ENCODE measurements at places on chromosomes 6 and 20. TPM values are rescaled to one million over a fixed set of nuclear protein-coding genes. Genes with fewer than 3 reads are reported as not detected.

DNA sequence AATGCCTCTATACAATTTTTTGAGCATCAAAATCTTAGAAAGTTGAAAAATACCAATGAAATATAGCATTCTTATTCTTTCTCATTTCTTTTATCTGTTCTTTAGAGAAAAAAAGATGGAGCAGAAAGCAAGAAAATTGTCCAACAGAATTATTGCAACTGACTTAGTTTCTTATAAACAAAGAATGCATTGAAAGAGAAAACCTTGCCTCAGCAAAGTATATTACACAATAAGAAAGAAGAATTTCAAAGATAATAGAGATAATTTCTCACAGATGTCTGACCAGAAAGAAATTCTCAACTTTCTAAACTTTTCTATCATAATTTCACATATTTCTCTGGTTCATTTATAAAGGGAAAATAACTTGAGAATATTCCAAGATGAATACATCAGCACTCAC lies 47.0 kb upstream of the PRND start:
- no peak overlapping the region for H3K27ac ChIP-seq
- H3K36me3 ChIP-seq = no peaks in the 10 kb centered on the region

DNA sequence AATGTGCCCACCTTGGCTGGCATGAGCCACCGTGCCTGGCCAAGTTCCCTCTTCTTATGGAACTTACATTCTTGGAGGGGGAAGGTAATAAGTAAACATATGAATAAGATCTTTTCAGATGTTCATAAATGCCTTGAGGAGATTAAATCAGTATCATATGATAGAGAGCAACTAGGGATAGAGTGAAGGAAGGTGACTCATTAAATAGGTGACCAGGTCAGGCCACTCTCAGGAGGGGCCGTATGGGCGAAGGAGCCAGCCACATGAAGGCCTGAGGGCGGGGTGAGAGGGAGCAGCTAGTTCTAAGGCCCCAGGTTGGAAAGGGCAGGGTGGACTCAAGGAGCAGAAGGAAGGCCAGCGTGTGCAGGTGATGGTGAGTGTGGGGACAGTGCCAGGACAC lies 91.1 kb downstream of the UST start:
- no peak overlapping the region for H3K4me3 ChIP-seq
- no peak for DNase-seq
- H3K27me3 ChIP-seq = no peaks in the 10 kb centered on the region
- no peak overlapping the region for H3K27ac ChIP-seq
- no peaks in the 10 kb centered on the region for H3K4me1 ChIP-seq

DNA sequence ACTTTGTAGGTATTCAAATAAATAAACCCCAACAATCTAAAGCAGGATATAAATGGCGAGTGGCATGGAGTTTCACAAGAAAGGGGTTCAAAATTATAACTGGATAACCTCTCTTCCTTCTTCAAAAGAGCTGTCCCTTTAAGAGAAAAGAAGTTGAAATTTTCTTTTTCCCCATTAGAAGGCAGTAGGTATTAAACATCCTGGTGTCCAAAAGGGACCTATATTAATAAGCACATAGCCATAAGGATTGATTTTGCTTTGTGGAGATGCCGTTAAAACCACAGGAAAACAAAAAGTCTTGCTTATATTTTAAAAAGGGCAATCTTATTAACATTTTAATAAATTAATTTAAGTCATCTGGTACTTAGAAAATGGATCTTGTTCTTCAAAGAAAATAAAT lies 76.5 kb downstream of the LYRM4 start:
- H3K27me3 ChIP-seq = no peaks in the 10 kb centered on the region
- no peak for DNase-seq
- no peaks in the 10 kb centered on the region for H3K36me3 ChIP-seq
- H3K4me1 ChIP-seq = no peaks in the 10 kb centered on the region
- H3K4me3 ChIP-seq = no peak overlapping the region

The PTPRK gene
- total RNA-seq = 33.0 TPM
